ENCODE measurements at places on chromosomes 12 and 14.

- DNase-seq, result no peak
Observed at GRCh38 chr12:65803251-65803650, 21.0 kb upstream of the HMGA2 start.

- DNase-seq, result no peak
Observed at GRCh38 chr14:41609704-41610183, 3.1 kb downstream of the LRFN5 start.

DNA sequence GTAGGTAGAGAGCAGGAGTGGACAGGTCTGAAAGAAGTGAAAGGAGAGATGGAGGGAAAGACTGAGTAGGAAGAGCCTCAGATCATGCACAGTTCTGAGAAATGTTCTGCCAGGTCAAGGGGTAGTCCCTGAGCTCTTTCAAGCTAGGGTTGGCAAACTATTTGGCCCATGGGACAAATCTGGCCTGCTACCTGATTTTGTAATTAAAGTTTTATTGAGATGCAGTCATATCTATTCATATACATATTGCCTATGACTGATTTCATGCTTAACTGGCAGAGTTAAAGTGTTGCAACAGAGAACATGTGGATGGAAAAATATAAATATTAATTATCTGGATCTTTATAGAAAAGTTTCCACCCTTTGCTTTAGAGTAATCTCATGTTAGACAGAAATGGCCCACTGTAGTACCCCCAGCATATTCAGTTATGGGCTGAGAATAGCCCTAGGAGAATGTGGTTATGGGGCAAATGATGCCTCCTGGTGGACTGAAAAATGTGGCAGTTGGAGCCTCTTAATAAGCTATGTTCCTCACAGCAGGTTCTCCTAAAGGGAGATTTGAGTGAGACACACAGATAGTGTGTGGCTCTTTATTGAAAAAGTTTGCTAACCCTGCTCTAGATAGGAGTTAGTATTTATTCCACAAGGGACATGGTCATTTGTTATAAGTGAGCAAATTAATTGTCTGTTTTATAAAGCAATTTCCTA is 476.9 kb downstream of the LRIG3 start:
- DNase-seq, result no peak

DNA sequence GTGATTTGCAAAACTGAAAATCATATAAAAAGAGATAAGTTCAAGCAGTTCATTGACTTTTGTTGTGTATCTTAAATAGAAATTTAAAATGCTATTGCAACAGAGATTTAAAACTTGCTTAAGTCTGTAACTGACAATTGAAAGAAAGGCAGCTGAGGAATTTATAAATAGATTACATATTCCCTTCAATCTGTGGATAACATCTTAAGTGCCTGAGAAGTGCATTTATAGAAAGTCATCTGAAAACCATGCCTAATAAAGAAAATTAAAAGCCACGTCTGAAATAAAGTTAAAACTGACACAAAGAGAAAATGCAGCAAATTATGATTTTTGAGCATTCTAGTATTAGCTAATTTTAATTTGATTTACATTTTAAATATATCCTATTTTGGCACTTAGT is 479.8 kb downstream of the MDGA2 start:
- DNase-seq, result no peak

DNA sequence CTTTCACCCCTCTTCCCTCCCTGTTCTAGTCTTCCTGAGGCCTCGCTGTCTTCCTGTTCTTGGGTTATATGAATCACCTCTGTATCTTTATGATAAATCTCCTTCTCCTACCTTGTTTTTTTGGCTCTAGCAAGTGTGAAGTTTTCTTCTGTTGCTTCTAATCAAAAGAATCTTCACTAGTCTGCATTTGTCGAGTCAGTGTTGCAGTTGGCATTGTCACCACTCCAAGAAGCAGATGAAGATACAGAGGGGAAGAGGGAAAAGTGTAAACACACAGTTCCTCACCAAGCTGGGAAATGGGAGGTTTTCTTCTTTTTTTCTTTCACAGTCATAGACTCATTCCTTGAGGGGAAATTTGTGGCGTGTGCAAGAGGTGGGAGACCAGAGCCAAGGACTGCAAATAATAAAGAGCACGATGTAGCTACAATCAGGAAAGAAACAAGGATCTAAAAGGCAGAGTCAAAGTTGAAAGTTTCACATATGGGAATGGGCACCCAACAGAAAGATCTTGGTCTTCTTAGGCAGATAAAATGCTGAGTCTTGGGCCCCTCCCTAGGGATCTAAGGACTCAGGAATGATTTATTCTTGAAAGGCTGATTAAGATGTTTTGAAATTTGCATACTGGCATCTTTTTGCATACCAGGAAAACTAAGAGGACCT is 22.2 kb upstream of the PRICKLE1 start:
- DNase-seq, result no peak

DNA sequence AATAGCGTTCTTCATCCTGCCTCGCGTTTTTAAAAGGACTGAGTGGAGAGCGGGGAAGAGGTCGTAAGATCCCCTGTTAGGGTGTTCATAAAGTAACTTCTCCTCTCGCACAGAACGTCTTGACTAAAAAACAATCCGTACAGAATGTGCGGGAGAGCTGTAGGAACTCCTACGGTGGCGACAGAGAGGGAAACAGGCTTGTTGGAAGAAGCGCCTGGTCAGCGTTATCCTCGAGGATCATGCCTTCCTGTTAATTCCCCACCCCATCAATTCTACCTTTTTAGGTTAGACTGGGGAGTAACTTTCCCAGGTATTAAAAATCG is 399 bp upstream of the WASHC4 start:
- no peak for DNase-seq

DNA sequence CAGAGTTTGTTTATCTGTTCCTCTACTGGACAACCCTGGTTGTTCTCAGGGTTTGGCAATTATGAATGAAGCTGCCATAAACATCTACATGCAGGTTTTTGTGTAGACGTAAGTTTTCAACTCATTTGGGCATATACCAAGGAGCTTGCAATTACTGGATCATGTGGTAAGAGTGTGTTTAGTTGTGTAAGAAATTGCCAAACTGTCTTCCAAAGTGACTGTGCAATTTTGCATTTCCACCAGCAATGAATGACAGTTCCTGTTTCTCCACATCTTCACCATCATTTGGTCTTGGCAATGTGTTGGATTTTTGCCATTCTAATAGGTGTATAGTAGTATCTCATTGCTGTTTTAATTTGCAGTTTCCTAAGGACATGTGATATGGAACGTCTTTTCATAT is 39.8 kb upstream of the FBXO33 start:
- DNase-seq, result no peak

DNA sequence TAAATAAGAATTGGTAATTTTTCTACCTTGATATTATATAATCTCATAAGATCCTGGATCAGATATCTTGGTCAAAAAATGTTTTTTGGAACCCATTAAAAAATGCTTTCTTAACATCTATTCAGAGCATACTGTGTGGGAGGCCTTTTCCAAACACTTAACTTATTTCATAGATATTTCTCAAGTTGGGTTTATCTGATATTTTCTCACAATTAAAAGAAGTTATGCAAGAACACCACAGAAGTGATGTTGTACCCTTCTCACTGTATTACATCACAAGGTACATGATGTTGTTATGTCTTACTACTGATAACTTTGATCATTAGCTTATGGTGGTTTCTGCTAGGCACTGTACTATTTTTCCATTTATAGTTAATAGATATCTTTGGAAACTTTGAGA is 23.4 kb upstream of the PRPF39 start:
- DNase-seq, result no peak

- DNase-seq, result no peak
Observed at GRCh38 chr12:58253663-58254062, 312.3 kb downstream of the ATP23 start.

GRCh38 chr14:100221533-100222223 is 17.3 kb upstream of the YY1 start:
- no peak for DNase-seq

DNA sequence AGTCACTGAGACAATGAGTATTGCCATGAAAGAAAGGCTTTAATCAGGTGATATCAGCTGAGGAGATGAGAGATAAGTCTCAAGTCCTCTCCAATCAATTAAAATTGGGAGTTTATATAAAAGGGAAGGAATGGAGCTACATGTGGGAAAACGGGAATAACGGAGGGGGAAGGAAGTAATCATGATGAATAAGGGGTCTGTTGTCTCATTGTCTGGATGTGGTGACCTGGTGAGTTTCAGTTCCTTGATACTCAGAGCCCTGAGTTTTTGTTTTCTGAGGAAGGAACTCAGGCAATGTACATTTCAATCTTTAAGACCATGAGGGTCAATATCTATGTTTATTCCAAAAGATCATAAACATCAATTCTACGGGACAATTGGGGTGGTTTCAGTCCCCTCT is 198.8 kb downstream of the KITLG start:
- DNase-seq, result no peak

DNA sequence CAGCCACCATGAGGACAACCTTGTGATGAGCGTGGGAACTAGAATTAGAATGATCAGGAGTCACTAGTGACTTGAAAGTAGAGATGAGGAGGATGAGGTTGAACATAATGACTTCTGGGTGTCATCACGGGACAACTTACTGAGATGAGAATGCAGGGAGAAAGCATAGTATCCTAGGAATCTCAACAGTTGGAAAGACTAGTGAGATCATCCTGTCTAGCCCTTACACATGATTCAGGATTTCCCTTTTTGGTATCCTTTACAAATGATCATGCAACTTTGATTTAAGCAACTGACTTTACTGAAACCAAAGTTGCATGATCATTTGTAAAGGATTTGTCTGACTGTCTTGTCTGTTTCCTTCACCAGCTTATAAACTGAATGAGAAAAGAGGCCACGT is 51.8 kb upstream of the HIF1A start:
- DNase-seq, result no peak

DNA sequence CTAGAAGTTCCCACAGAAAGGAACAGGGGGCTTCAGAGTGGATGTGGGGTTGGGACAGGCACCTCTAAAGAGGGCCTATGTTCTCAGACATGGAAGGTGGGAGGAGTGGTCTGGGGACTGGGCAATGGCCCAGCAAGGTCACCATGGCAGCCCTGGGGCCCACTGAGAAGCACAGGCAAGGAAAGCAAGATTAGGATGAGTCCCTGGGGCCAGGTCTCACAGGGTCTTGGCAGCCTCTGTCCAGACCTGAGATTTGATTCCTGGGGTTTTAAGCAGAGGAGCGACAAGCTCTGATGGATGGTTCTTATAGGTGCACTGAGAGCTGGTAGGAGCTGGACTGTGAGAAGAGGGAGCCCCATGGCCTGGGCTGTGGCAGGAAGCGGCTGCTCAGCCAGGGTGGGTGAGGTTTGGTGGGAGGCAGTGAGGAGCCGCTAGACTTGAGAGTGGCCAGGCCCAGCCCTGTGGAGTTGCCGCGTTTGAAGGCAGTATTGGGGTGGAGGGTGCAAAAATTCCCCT is 44.0 kb downstream of the DLK1 start:
- no peak for DNase-seq

- DNase-seq, result no peak
Observed at GRCh38 chr12:40015345-40015744, 90.5 kb downstream of the SLC2A13 start.

DNA sequence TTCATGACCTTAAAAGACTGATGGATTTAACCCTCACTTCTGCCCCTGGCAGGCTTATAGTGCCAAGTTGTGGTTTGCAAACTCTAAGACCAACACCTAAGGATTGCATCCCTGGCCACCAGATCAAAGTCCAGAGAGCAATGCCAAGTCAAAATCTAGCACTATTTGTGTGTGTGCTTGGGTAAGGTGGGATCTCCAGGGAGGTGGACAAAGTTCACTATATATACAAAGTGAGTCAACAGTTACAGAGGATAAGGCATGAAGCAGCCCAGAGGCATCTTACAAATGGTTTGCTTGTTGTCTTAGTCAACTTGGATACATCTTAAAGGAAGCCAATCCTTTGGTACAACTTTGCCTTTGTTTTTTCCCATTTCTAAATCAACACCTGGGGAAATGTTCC is 137.3 kb downstream of the MSRB3 start:
- no peak for DNase-seq

DNA sequence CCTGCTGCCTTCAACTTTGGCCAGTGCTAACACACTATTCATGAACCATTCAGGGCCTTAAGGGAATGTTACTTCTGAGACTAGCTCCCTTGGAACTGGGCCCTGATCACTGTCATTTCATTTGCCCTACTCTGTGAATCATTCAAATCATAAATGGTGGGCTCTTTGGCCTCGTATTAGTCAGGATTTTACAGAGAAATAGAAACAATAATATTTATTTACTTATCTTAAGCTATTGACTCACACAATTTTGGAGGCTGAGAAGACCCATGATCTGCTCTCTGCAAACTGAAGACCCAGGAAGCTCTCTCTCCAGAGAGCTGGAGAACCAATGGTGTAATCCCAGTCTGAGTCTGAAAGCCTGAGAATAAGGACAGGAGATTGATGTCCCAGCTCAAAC is 398.5 kb downstream of the LRIG3 start:
- no peak for DNase-seq

- DNase-seq, result no peak
Observed at GRCh38 chr12:5301539-5301938, 130.4 kb upstream of the NTF3 start.

- DNase-seq, result no peak
Observed at GRCh38 chr14:31388687-31389413, 31.5 kb downstream of the HEATR5A start.

DNA sequence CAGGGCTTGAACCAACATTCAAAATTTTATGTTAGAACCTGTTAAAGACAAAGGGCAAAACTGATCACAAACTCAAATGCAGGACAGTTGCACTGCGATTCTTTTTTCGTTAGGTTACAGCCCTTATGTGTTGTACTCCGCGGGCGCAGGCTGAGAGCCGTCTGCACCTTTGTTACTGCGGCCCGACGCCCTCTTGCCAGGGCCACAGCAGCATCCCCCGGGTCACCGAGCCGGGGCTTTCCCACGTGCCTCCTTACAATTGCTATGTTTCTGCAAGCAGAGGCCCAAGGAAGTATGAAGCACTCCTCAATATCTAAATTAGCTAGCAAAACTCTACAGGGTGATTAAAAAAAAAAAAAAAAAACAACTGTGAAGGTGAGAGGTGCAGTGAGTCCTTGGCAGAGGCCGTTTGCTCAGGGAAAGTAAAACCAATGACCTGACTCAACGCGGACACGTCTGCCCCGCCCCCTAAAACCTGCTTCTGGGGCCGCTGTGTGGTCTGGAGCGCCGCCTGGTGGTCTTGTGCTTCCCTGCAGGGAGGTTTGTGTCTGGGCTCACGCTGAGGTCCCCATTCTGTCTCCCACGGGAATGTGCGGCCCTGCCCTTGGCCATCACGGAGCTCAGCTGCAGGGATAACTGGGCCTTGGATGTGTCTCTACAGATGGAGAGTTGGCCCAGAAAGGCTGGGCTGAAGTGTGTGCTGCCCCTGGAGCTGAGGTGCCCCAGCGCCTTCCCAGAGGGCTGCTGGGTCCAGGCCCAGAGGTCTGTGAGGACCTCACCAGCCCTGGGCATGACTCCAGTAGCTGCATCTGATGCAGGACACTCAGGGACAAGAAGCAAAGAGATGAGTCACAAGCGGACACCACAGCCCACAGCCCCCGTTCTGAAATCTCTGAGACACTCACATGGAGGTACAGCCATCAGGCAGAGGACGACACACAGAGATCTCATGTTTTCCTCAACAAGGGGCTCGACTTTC is 418.5 kb downstream of the TMEM121 start:
- DNase-seq, result peak; percentile 66

- DNase-seq, result no peak
Observed at GRCh38 chr12:45093051-45093450, 42.2 kb upstream of the DBX2 start.

GRCh38 chr14:74685921-74686678 is 26.8 kb downstream of the AREL1 start:
- no peak for DNase-seq

- DNase-seq, result no peak
Observed at GRCh38 chr14:31898838-31899528, 178.1 kb upstream of the ARHGAP5 start.

GRCh38 chr12:111014547-111014946 is 94.2 kb upstream of the MYL2 start:
- DNase-seq, result no peak

GRCh38 chr12:21615431-21615830 is 10.8 kb upstream of the GYS2 start:
- no peak for DNase-seq
